ENCODE measurements at places on chromosomes 7 and 10.

GRCh38 chr10:81708416-81708815 is 166.6 kb upstream of the NRG3 start:
- no peak for DNase-seq

DNA sequence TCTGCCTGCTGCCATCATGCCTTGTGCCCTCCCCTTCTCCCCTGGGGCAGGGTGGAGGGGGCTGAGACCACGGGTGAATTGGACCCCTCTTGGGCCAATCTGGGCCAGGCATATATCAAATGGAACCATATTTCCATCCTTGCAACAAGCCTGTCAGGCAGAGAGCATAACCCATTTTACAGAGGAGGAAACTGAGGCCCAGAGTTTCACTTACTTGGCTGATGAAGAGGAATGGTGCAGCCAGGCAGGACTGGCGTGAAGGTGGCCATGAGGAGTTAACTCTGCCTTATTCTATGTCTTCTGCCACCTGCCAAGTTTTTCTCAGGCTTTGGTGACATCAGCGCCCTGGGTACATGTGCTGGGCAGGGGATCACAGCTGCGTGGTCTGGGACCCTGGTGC is 155.5 kb upstream of the PCBD1 start:
- DNase-seq, result no peak

GRCh38 chr10:49711481-49711880 is 32.0 kb downstream of the C10orf53 start:
- no peak for DNase-seq

DNA sequence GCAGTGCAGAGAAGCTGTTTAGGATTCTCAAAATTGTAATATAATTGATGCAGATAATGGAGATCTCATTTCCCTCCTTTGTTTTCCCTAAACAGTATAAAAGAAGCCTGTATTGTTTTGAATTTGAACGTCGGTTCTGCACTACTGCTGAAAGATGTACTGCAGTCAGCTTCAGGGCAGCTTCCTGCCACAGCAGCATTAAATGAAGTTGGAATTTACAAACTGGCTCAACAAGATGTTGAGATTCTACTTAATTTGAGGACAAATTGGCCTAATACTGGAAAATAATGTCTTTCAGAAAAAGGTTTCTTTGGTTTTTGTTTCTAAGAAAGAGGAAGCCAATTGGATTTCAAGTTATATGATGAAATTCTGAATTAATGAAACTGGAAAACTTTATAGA is 14.3 kb downstream of the EFCAB10 start:
- no peak for DNase-seq

- no peak for DNase-seq
Observed at GRCh38 chr7:33192695-33193291, 63.4 kb downstream of the BBS9 start.

- no peak for DNase-seq
Observed at GRCh38 chr10:8485032-8485431, 430.5 kb downstream of the GATA3 start.

- no peak for DNase-seq
Observed at GRCh38 chr10:114246679-114247305, 7.7 kb downstream of the VWA2 start.

DNA sequence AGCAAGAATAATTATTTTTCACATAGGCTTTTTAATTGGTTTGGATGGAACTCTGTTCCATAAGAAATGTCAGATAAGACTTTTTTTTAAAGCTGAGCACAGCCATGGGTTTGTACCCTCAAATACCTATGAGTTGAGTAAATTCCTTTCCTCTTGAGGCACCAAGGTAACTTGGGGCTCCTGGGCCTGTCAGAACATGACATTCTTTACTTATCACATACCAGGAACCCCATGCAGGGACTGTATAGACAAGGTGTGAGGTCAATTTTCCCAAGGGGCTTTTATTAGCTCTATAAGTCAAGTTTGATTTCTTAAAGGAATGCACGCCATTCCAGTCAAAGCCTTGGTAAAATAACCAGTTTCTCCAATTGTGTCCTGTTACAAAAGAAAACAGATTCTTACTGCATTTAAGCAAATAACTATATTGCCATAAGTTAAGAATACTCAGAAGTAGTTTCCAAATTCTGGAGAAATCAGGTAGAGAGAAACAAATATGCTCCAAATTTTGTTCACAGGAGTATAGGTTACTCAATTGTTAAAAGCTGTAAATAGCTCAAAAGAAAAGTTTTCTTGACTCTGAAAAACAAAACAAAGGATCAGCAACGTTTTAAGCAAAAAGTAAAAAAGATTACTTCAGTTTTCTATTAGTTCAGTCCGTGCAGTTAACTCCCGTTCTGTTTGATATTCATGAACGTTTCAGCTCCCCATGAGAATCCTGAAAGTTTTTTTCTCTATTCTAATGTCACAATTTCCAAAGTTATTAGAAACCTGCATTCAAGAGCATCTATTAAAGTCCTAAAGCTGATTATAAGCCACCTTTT is 167.5 kb upstream of the NAMPT start:
- DNase-seq, result no peak

- DNase-seq, result no peak
Observed at GRCh38 chr7:85750454-85750949, 563.6 kb upstream of the SEMA3D start.

GRCh38 chr7:40597517-40597916 is 462.7 kb downstream of the SUGCT start:
- no peak for DNase-seq

GRCh38 chr7:158300427-158300826 is 287.2 kb downstream of the PTPRN2 start:
- no peak for DNase-seq

GRCh38 chr7:93737953-93738352 is 152.6 kb downstream of the TFPI2 start:
- no peak for DNase-seq

DNA sequence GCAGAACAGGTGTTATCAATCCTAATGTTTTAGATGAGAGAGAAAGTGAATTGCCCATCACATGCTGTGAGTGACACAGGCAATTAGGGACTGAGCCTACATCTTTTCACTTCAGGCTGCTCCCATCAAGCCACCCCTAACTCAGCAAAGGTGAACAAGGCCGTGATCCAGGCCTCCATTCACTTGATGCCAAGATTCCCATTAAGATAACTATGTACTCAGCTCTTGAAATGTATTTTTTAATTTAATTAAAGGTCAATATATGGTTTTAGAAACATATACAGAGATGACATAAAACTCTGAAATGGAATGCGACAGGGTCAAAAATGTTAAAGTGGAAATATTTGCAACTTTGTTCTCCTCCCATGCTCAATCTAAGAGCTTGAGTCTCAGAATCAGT is 27.9 kb upstream of the UBE2H start:
- DNase-seq, result no peak
